Activated naive CD4-positive, alpha-beta T cell (primary cell): ENCODE measurements at places on chromosomes 5 and 9.

- DNase-seq: peak; percentile 45
Observed at GRCh38 chr9:127943731-127944144, 6.1 kb upstream of the DPM2 start.

DNA sequence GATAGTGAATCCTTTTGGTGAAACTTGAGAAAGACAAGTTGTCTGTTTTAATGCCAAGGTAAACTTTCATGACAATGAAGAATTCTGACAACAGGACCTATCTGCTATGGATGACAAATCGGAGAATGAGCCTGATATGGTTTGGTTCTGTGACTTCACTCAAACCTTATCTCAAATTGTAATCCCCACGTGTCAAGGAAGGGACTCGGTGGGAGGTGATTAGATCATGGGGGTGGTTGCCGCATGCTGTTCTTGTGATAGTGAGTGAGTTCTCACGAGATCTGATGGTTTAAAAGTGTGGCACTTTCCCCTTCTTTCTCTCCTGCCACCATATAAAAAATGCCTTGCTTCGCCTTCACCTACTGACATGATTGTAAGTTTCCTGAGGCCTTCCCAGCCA lies 1964.1 kb upstream of the CDH9 start:
- DNase-seq: no peak

GRCh38 chr9:2414465-2414864 lies 207.1 kb upstream of the VLDLR start:
- DNase-seq: no peak

- DNase-seq: no peak
Observed at GRCh38 chr9:96581786-96582185, 37.9 kb downstream of the CDC14B start.

DNA sequence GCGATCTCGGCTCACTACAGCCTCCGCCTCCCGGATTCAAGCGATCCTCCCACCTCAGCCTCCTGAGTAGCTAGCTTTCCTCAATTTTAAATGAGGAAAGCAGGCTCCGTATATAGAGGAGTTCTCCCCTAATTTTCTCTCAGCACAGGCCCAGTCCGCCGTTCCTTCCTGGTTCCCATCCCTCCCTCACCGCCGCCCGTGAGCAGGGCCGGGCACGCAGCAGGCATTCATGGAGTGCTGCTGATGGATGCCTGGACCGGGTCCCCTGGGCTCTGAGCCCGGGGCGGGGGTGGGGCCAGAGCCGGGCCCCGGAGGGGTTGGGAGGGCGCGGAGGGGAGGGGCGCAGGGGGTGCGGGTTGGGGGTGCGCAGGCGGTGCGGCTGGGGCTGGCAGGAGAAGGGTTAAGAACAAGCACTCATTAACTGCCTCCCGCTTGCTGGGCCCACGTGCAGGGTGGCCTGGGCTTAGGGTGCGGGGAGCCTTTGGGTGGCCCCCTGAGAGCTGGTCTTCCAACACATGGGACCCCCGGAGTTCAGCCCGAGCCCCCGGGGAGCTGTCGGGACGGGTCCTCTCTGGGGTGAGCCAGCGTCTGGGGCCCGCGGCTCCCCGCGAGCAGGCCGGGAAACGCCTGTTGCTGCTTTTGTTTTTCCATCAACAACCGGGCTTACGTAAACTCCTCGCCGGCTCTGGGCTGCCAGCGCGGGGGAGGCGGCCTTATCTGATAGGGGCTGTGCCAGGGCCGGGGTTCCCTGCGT lies 33.7 kb downstream of the LHX2 start:
- DNase-seq: no peak

DNA sequence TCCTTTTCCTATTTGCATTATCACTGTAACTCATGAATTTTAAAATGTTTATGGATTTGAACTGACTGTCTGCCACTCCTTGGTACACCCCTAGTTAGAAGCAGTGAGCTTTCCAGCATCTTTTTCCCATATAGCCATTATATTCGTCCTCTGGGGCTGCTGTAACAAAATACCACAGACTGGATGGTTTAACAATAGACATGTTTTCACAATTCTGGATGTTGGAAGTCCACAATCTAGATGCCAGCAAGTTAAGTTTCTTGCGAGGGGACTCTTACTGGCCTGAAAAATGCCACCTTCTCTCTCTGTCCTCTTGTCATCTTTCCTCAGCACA lies 530.0 kb downstream of the SEMA5A start:
- no peak for DNase-seq

- no peak for DNase-seq
Observed at GRCh38 chr9:131645078-131645776, 94.6 kb downstream of the RAPGEF1 start.

DNA sequence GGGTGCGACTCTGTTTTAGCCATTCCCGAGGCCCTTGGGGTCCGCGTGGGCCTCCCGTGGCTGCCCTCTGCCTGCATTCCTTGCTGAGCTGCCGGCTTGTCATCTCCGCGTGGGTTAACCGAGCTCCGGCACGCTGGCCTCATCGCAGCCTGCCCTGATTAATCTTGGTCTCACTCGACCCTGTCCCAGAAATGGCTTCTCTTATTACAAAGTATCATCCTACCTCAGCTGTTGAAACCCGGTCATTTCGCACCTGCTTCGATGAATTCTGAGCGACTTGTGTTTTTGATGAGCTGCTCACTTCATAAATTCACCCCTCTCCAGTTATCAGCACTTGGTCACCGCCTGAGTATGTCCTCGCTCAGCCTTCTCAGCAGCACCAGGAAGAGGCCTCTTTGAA lies 123.5 kb upstream of the EGFLAM start:
- no peak for DNase-seq

DNA sequence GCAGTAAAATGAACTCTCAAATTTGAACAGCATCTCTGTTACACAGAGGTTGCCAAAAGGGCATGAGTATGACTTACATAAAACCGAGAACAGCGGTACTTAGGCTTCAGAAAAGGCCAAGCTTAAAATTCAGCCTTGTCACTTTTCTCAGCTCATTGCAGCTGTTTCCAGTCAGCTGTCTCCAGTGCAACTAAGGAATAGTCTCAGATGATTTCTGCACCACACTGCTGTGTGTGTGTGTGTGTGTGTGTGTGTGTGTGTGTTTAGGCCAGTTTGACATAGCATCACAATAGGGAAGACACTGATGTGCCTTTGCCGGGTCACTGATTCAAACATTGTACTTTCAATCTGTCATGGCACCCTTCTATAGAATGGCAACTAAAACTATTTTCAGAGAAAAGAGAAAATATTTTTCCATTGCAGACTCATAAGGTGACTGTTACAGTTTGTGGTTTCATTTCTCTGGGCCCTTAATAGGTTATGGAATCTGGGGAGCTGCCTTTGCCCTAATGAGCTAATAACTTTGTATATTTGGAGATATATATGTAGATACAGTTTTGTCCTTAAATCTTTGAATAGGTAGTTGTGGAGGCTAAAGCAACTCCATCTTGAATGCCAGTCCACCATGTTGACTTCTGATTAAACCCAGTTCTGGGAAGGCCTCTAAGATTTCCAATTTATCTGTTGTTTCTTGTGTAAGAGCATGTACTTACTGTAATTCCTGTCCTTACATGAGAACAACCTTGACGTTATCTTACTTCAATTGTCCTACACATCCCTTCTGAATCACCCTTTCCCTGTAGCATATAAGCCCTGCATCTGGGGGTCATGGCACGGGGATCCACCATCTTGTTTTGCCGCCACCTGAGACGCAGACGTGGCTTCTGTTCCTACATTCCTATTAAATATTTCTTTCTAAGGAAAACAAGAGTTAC lies 4.5 kb downstream of the LSM11 start:
- DNase-seq: no peak

GRCh38 chr5:162067162-162067561 lies 411 bp upstream of the GABRG2 start:
- no peak for DNase-seq

GRCh38 chr9:137191691-137192447 lies 3.4 kb downstream of the SSNA1 start:
- DNase-seq: no peak

GRCh38 chr5:151123897-151124751 lies 33.5 kb downstream of the ANXA6 start:
- DNase-seq: no peak

DNA sequence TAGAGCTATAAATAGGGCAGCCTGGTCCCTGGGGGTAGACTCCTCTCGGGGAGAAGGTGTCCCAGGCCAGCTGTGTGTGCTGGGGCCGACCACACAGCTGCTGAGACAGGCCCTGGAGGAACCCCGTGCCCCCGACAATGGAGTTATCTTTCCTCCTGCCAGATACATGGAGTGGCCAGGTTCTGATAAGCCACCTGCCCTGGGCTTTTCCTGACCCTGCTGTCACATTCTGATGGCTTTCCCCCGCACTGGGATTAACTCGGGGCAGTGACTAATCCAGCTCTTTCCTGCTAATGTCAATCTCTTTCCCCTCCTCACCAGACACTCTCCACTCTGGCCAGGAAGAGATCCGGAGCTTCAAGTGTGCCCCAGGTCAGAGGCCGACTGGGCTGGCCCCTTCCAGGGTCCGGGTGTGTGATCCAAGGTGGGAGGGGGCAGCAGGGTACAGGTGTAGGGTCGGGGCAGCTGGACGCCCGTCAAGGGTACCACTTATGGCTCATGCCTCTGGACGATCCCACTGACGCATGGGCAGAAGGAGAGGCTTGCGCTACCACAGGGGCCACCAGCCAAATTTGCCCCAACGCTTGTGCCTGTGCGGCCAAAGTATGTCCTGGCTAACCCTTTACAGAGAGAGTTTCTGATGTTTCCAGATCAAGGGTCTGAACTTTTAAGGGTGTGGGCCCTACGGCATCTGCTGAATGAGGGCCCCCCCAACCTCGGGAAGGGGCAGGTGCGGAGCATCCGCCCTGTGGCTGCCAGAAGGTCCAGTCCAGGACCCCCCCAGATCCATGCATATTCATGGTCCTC lies 20.6 kb upstream of the COL5A1 start:
- no peak for DNase-seq

- no peak for DNase-seq
Observed at GRCh38 chr5:13606051-13606450, 338.4 kb downstream of the DNAH5 start.

GRCh38 chr5:66440202-66440680 lies 156.0 kb upstream of the MAST4 start:
- no peak for DNase-seq

DNA sequence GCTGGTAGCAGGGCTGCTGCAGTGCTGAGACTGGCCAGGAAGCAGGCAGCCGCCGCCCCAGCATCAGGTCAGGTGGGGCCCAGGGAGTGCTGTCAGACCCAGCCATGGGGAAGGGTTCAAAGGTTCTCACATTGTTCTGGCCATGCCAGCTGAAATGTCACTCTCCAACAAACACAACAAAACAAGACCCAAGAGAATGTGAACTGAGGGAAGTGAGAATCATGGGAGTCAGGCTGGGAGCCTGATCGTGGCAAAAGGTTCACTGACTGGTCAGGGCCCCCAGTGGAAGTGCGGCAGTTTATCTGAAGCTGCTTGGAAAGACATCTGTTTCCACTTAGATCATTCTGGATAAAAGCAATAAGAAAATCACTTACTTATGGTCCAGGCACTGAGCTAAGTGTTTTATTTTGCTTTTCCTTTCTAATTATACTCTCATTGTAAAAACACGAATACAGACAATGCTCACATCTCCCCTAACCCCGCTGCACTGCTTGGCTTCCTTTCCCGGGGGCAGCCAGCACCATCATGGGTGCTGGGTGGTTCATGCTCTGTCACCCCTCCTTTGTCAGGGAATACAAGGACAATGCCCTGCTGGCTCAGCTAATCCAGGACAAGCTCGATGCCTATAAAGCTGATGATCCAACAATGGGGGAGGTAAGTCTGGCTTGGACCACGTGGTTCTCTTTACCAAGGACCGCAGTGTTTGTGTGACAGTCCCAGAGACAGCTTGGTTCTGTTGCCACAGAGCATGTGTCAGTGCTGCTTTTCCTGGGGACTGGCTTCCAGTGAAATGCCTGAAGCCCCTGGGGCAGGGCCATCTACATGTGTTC lies 41.9 kb upstream of the CFAP157 start:
- DNase-seq: no peak

- DNase-seq: no peak
Observed at GRCh38 chr5:140468188-140468587, 66.6 kb downstream of the ANKHD1 start.

- no peak for DNase-seq
Observed at GRCh38 chr9:108117795-108118194, 628.2 kb upstream of the KLF4 start.

GRCh38 chr5:58394339-58394738 lies 65.5 kb downstream of the PLK2 start:
- DNase-seq: no peak

- DNase-seq: no peak
Observed at GRCh38 chr5:127369796-127370195, 79.2 kb downstream of the MEGF10 start.

GRCh38 chr9:130107955-130108354 lies 54.2 kb downstream of the GPR107 start:
- no peak for DNase-seq

DNA sequence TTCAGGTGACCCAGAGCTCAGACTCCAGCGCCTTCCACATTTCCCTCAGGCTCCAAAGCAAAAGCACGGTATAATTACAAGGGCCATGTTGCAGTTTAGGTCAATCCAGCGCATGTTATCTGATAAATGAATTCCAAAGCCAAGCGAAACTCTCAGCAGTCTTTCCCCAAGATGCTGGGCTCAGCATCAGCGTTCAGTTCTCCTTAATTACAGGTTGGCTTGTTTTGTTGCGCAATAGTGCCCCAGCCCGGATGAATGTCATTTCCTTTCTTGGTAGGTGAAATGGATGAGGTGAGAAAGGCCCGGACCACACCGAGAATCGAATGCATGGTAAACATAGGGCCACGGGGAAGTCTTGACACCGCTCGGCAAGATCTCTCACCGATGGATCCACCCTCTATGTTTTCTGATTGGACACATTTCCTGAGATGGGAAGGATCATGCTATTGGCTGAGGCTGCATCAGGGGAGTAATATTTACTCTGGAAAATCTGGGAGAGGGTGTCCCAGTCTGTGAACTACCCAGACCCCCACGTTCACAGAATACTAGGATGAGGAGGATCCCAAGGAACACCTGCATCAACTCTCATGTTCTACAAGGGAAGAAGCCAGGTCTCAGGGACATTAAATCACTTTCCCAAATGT lies 221.2 kb upstream of the ANKRD55 start:
- DNase-seq: no peak

DNA sequence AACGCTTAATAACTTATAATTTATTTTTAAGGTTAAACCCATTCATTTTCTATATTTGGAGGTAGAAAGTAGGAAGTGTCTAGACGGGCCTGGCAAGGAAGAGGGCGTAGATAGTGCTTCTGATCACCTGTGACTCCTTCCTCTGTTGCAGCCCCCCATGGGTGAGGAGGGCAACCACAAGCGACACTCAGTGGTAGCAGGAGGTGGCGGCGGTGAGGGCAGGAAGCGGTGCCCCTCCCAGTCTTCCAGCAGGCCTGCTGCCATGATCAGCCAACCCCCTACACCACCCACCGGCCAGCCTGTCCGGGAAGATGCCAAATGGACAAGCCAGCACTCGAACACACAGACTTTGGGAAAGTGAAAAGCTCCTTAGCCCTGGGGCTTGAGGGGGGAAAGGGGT lies 36.7 kb downstream of the FAXDC2 start:
- no peak for DNase-seq
